ENCODE measurements at places on chromosomes 5 and 9. TPM values are rescaled to one million over a fixed set of nuclear protein-coding genes. Genes with fewer than 3 reads are reported as not detected.

PCDHB3 gene
- 0.19 TPM for total RNA-seq

PCDHA5 gene
- total RNA-seq: under 0.01 TPM

NMUR2 gene
- total RNA-seq: not detected

CER1 gene
- total RNA-seq: not detected

POLR3G gene
- 20.5 TPM for total RNA-seq

SPINK13 gene
- total RNA-seq: not detected

ZCCHC9 gene
- total RNA-seq: 35.8 TPM

FABP6 gene
- not detected for total RNA-seq

NME5 gene
- 1.7 TPM for total RNA-seq

POU4F3 gene
- under 0.01 TPM for total RNA-seq

INSL4 gene
- total RNA-seq: not detected

HDAC3 gene
- 43.1 TPM for total RNA-seq

HTR4 gene
- not detected for total RNA-seq

UBE2QL1 gene
- total RNA-seq: not detected

SLC6A19 gene
- total RNA-seq: not detected

PDLIM4 gene
- total RNA-seq: 33.0 TPM

LCP2 gene
- not detected for total RNA-seq

DTWD2 gene
- total RNA-seq: 5.0 TPM

CNTNAP3B gene
- total RNA-seq: 18.9 TPM

SYNPO gene
- 7.3 TPM for total RNA-seq

AQP3 gene
- total RNA-seq: 0.85 TPM

GABRA6 gene
- total RNA-seq: not detected

GRXCR2 gene
- not detected for total RNA-seq

SLC22A5 gene
- 6.2 TPM for total RNA-seq
